ENCODE measurements at places on chromosomes 12 and 14. TPM values are rescaled to one million over a fixed set of nuclear protein-coding genes. Genes with fewer than 3 reads are reported as not detected.

Gene PTPRO
- total RNA-seq = 0.23 TPM

Gene KRT80
- total RNA-seq = not detected

DNA sequence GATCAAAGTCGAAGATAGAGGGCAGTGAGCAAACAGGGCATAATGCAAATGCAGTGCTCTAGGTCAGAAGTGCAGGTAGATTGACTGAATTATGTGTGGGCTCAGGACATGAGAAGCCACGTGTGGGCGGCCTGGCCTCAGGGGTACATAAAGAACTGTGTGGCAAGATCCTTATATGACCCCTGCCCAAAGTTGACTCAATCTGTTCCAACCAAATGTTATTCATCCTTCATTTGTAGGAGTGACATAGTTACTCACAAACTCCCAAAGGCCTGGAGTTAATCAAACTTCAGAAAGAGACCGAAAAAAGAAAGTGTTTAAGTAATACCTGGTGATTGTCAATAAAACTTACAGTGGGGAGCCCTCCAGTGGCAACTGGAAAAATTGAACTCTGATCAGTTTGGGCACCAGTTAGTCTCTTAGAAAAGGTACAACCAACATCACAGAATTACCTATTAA is 150.4 kb upstream of the FAR2 start:
- no peak for DNase-seq

DNA sequence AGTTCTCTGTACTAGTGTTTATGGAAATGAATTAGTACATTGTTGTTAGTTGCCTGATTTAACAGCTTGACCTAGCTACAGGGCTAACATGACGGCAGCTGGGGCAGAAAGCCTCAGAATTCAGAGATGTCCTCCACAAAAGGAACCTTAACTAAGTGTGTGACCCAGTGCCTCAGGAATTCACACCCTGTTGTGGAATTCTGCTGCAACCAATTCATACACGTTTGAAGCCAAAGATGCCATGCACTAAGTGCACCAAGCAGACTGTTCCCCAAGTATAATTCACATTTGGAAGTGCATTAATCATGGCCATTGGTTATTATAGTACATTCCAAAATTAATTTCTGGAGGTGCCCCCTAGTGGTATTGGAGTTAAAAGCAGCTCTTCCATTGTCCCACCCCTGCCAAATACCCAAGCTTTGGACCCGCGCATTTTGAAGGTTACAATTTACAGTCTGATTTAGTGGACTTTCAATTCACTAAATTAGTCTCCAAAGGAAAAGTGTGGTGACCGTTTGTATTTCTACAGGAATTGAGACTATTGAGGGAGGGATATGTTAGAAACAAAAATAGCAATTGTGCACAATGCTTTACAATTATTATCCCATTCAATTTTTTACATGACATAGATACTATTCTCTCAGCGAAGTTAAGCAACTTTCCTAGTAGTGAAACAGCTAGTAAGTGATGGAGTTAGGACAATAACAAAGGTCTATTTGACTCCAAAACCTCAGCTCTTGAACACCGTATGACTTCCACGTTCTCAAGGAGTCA is 85.9 kb downstream of the PAX9 start:
- peak; percentile 25 for DNase-seq

GRCh38 chr12:75674393-75674792 is 163.0 kb upstream of the KRR1 start:
- no peak for DNase-seq

Gene TCL1A
- total RNA-seq = 574 TPM

Gene GARIN6
- not detected for total RNA-seq

DNA sequence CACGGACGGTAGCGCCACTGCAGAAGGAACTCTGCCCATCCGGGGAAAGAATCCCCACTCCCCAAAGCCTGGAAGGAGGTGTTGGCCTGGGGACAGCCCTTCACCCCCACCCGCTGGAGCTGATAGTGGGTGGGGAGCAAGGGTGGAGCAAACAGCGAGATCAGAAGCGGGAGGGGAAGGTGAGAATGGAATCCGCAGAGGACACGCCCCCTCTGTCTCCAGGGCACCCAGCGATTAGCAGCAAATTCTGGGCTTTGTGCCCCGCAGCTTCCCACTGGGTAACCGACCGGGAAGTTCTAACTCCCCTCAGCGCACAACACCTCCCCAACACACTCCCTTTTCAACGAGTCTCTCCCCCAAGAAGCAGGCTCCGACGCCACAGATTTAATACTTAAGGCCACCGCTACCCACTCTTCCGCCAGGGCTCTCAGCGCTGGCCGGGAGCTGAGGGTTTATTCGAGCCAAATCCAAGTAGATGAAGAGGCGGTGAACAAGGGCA is 1.4 kb downstream of the SLC25A29 start:
- DNase-seq = no peak

DNA sequence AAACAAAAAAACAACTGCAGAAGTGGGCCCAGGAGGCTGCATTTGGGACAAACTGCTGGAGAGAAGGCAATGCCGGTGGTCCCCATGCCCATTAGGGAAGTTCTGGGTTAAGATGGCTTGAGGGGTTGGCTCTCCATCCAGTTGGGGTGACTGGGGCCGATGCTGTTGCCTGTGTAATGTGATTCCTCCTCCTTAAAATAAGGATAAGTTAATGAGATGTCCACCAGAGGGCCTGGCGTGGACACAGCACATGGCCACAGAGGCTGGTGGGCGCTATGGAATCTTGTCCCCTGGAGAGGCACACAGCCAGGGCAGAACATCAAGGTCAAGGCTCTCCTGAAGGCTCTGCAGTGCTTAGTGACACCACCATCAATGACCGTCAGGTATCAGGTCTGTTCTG is 1.0 kb upstream of the TESC start:
- no peak for DNase-seq

- DNase-seq = no peak
Measured at GRCh38 chr14:79064214-79064613, 894.0 kb downstream of the NRXN3 start.

Gene NPAS3
- not detected for total RNA-seq

Gene CCDC88C
- total RNA-seq = 262 TPM

DNA sequence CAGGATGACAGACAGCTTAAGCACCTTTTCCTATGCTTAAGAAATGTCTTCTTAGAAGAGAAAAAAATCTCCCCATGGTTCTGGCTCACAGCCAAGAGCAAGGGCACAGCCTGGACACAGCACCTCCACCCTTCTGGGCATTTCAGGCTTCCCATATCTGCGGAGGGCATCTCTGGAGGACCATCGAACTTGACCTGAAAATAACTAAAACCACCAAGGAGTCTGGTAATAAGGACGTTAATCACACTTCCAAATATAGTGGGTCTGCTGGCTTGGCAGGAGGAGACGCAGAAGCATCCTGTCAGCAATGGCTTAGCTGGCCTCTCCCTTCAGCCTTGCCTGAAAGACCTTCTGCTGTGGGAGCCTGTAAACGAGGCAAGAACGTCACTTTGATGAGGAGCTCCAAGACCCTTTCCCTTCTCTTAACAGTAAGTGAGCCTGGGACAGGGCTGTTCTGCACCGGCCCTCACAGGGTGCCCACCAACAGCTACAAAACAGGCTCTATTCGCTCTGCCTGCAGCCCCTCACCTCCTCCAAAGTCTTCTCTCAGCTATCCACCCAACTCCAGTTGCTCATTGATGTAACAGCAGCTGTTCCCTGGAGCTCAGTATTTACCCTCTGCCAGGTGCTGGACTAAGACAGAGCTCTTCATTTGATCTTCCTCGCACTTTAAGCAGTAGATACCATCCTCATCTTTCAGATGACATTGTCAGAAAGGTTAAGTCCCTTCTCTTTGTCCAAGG is 13.2 kb downstream of the SETD3 start:
- DNase-seq = no peak

GRCh38 chr14:69624136-69624535 is 12.7 kb downstream of the SUSD6 start:
- DNase-seq = no peak

Gene CLEC4C
- total RNA-seq = not detected

Gene APOF
- total RNA-seq = 0.38 TPM

GRCh38 chr14:77045238-77046162 is 17.0 kb upstream of the IRF2BPL start:
- no peak for DNase-seq

Gene LBHD2
- not detected for total RNA-seq

GRCh38 chr12:102833687-102834441 is 83.2 kb downstream of the PAH start:
- no peak for DNase-seq

- DNase-seq = no peak
Measured at GRCh38 chr12:37543131-37543965, 773.2 kb upstream of the ALG10B start.

GRCh38 chr12:108657130-108657745 is 23.5 kb upstream of the SELPLG start:
- no peak for DNase-seq

DNA sequence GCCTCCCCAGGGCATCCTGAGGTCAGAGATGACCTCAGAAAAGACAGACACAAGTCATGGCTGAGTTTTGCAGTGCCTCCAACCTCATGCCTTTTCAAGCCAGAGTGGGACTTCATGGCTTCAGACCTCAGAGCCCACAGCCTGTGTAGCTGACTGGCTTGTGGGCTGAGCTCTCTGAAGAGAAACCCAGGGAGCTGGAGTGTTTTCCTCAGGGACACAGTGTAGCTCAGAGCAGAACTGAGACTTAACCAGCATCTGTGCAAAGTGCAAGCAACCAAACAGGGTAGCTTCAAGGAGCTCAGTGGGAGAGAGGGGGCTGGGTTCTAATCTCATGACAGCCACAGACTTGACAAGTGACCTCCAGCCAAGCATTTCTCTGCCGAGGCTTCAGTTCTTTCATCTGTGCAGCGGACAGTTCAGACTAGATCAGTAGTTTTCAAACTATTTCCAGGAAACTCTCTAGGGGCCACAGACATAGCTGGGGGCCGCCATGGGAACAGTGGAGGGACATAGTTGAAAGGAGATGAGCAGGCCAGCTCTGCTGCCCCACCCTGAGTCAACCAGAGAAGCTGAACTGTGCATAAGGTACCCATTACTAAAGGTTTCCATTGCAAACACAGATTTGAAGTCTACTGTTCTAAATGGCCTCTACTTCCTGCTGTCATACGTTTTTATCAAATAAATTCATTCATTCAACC is 80.0 kb downstream of the LGMN start:
- no peak for DNase-seq

GRCh38 chr14:102805371-102805891 is 28.2 kb downstream of the TRAF3 start:
- no peak for DNase-seq

Gene CLEC4D
- total RNA-seq = not detected

DNA sequence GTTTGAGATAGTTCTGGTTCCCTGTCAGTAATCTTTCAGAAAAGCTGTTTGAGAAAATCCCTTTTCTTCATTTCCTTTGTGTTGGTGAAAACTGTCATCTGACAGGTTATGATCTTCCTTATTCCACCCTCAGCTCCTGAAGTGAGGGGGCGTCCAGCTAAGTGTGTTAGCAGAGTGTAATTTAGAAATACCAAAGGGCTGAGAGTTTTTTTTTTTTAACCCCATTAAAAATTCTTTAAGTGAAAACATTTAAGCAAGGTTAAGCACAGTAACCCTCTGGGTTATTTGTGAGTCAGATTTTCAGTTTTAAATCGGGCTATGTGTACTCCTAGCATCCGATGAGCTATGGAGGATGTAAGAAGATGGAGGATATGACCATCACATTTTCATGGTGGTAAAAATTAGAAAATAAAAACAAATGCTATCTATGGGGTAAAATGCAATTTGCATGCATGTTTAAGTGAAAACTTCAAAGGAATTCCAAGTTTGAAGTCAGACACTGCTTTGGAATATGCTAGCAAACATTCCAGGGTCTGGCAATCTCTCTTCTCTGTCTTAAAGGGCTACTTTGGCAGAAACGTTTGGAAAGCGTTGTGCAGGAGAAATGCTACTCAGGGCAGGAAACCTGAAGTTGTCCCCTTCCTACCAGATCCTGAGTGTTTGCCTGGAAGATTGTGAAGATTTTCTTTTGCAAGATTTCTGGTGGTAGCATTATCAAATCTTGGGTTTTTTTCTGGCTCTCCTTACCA is 197.0 kb upstream of the PRICKLE1 start:
- no peak for DNase-seq

GRCh38 chr14:104889375-104889757 is 24.3 kb downstream of the CEP170B start:
- DNase-seq = no peak

- DNase-seq = no peak
Measured at GRCh38 chr14:24713404-24713803, 79.4 kb upstream of the GZMB start.

GRCh38 chr12:65594409-65594808 is 229.9 kb upstream of the HMGA2 start:
- DNase-seq = no peak

GRCh38 chr14:102827716-102828115 is 50.5 kb downstream of the TRAF3 start:
- DNase-seq = no peak

Gene RIPK3
- total RNA-seq = 18.8 TPM

DNA sequence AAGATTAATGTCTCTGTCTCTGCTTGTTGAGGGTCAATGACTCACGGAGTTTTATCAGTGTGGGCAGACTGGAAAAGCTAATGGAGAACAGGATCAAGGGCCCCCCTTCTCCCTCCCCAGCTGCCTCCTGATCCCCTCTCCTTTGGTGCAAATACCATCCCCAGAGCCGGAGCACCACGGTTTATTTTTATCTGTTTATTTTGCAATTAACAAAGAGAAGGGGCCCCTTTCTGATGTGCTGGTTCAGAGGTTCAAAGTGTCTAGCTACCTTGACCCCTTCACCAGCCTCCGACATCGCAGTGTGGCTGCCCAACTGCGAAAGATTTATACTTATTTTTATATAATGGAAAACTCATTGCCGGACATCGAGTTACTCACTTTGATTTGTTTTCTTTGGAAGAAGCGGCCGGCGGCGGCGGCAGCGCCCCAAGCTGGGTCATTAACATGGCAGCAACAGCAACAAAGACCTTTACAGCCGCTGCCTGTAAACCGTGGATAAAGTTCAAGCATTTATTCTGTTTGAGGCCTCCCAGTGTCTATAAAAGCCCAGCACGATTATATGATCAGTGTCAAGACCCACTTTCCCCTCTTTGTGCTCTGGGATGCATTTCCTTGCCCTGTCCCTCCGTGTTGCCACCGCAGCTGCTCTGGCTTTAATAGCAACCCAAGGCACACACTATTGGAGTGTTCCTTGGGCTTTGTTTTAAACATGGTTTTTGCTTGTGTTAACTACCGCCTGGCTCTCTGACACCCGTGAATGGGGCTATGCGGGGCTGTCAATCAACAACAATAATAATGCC is 47.4 kb upstream of the PARP11 start:
- DNase-seq = no peak

Measured in OCI-LY7 (cell line).